ENCODE measurements at places on chromosomes 1 and 21.

DNA sequence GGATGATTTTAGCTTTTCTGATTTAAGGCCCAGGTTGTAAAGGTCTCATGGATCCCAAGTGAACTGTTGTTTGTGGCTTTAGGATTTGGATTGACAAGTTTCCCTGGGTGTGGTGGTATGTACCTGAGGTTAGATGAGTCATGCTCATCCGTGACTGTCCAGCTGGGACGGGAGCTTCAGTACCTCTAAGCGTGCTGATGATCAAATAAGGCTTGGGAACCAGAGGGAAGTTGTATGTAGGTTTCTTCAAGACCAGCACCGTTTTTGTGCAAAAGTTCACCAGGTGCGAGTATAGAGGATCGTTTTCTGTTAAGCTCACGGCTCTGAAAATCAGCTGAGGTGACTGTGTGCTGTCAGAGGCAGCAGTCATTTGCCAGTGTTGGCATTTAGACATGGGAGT is 19.8 kb downstream of the PLA2G2E start:
- DNase-seq: no peak

DNA sequence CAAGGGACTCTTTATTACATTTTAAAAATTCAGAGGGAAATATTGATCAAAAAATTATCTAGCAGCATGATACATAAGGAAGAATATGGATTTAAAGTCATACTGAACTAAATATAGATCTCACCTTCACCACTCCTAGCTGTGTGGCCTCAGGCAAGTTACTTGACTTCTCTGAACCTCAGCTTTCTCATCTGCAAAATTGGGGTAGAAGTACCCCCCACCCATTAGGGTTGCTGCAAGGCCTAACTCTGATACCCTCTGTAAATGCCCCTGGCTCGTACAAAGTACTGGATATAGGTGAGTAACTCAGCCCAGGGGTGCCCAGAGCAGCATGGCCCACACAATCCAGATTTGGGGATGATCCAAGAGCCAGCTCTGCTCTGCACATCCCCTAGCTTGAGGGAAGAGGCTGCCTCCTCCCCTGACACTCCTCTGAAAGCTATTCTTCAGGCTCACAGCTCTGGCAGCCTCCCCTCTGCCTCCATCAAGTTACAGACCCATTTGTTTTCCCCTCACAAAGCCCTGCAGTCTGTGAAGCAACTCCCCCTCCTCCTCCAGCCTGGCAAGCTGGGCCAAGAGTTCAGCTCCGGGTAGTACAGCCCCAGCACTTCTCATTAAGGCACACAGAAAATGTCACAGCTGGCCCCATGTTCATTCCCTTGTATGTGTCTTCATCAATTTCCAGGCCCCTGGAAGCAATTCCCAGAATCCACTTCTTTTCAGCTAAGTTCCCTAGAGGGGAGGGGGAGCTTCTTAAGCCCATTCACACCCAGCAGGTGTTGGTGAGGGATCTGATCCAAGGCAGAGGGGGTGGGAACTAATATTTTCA is 143.7 kb downstream of the PLPP3 start:
- DNase-seq: peak; percentile 77

DNA sequence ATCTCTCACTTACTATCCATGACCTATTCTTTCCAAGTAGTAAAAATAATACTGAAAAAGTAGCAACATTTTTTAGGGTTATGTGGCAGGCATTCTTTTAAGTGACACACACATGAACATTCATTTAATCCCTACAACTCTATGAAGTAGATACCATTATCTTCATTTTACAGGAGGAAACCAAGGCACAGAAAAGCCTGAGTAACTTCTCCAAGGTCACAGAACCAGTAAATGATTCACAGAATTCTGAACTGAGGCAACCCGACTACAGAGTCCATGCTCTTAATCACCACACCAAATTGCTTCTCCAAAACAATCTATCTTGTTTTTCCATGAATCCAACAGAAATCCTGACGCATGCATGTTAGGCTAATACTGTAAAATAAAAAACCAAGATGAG is 17.5 kb downstream of the FUBP1 start:
- DNase-seq: no peak

DNA sequence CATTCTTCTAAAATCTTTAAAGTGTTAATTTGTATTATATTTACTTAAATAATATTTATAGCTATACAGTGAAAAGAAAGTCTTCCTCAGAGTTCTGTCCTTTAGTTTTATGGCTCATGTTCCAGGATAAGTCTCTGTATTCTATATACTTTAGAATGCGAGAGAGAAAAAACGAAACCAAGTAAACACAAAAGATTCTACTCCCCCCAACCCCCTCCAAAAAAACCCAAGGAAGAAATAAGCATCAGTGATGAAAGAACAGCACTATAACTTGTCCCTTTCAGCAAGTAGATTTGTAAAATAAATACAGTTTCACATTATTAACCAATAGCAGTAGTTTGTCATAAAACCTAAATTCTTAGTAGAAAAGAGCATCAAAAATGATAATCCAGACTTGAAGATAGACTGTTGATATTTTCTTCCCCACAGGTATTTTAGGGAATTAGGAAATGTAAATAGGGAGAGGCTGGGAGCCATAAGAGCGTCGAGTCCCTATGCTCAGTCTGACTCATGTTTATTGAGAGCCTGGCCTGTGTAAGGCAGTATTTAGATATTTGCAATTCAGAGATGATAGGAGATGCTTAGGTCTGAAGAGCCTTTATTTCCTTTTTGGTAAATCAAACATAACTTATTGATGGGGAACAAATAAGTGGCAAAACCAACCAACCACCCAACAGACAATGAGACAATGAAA is 35.5 kb downstream of the CDC14A start:
- no peak for DNase-seq

DNA sequence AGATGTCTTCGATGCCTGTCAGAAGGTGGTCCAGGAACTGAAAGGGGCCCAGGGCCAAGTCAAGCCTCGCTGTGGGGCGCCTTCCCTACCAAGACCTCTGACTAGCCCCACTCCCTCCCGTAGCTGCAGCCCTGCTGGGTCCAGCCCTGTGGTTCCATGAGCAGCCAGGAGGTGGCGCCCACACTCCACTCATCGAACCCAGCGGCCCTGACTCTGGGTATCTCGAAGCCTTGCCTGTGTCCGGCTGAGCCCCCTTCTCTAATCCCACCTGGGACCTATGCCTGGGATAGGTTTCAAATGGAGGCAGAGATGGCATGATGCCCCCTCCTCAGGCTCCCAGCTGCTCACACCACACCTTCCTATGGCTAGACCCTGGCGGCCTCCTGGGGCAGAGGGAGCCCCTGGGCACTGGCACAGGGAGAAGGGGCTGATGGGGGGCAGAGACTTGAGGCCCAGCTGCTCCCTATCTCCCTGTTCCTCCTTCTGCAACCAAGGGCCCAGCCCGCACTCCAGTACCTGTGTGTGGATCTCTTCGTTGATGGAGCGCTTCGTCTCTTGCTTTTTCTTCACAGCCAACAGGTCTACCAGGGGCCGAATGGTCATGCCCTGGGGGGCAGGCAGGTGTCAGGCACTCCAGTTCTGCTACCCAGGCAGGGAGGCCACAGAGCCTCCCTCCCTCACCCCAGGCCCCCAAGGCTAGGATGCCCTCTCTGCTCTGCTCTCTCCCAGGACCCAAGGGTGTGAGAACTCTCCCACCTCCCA is 52.0 kb downstream of the SLC9A1 start:
- peak; percentile 90 for DNase-seq

DNA sequence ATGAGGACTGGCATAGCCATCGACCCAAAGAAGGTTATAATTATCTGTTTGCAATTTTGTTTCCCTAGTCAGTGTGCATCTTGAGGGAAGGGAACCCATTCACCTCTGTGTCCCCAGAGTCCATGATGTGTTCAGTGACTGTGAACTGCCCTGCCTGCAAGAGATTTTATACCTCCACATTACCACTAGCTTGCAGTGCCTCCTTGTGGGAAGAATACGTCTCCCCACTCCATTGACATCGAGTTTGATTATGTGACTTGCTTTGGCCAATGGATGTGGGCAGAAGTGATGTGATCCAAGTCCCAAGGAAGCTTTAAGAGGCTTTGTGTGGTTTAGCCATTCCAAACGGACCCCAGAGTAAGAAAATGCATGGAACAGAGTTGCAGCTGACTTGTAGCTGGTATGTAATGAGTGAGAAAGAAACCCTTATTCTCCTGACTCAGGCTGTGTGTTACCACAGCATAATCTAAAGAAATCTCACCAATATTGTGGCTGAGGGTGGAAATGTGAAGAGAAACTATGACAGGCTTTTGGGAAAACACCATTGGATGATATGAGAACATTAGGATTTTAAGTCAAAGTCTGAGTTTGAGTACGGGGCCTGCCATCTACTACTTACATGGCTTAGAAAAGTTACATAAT is 47.8 kb upstream of the NRDC start:
- DNase-seq: no peak

DNA sequence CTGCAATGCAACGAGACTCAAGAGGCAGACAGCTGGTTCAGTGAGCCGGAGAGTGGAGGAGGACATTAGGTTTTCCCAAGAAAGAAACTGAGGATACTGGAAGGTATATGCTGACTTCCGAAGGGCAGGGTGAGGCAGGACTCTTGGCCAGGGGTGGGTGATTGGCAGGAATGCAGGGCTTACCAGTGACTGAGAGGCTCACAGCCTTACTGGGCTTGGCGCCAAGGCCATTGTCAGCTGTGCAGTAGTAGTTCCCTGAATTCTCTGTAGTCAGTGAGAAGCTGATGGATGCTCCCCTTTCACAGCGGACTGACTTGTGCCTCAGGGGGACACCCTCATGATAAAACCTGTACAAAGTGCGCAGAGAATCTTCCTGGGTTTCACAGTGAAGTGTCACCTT is 9.6 kb downstream of the FCRL5 start:
- peak; percentile 53 for DNase-seq

GRCh38 chr1:241944300-241944699 is 13.3 kb upstream of the BECN2 start:
- no peak for DNase-seq

GRCh38 chr1:43651188-43651587 is 1.2 kb downstream of the KDM4A start:
- DNase-seq: no peak

DNA sequence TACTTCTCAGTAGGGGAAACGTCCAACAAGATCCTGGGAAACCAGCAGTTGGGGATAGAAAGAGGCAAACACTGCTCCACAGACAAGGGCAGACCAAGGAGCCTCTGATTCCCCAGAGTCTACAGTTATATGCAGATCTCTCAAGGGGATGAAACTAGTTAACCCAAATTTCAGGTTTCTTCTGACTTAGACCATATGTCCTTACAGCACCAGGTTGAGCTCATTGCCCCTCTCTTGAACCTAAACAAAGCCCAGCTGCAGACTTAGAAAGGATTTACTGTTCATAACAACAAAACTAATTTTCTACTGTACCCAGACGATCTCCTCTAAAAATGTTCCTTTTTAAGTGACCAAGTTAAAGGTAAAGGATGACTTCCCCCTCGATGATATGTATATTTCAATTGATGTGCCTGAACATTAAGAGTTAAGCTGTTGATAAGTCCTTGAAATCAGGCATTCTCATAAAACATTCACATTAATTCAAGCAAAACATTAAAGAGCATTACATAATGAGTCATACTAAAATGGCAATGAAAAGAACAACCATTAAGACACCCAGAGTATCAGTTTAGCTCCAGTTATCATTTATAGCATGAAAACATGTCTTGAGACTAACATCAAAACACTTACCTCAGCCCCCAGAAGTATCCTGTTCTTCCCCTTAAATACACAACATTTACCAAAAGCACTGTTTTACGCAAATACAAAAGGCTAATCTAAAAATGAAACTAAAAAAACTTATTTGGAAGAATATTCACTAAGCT is 24.1 kb downstream of the SMYD3 start:
- no peak for DNase-seq

DNA sequence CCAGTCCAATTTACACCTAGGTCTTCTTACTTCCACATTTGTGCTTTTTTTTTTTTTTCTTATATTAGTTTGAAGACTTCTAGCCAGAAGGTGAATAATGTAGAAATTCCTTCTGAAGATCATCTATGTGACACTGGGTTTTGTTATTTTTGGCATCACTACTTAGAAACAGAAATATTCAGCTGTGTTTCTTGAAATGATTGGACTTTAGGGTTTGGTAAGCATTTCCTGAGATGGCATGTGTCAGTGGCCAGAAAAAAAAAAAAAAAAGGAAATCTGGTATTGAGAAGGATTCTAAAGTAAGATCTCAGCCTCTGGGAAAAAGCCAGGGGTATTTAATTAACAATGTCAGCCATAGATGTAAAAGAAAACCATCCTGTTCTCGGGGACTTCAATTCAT is 43.4 kb upstream of the LRRC8C start:
- no peak for DNase-seq

DNA sequence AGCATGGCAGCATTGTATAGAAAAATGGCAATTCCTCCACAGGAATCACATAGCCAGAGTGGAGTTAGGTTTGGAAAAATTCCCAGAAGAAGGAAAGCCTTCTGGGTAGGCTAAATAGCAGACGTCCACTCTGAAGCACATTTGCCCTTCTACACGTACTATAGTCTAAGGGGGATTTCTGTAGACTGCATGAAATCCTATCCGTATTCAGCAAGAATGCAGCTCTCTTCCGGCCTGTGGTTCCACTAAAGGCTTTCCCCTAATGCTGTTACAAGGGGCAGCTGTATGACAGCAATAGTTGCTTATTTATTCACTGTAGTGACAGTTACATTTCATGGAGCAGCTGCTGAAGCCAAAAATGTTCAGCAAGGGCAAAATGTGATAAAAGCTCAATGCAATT is 263.6 kb downstream of the RWDD3 start:
- DNase-seq: no peak

DNA sequence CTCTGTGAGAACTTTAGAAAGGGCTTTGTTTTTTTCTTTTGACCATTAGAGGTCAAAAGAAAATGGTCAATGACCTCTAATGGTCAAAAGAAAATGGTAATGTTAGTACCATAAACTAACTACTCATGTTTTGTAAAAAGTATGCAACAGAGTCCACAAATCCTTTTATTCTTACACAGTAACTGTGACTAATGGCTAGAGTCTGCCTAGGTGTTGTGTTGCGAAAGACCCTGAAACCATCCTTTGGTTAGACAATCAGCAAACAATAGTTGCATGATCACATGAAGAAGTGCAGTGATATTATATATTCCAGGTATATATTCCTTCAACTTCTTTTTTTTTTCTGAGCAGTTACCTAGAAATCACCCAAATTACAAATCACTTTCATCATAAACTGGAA is 40.9 kb downstream of the NEGR1 start:
- DNase-seq: no peak
